RWPE2 (cell line): ENCODE measurements at places on chromosomes 16 and 17.

DNA sequence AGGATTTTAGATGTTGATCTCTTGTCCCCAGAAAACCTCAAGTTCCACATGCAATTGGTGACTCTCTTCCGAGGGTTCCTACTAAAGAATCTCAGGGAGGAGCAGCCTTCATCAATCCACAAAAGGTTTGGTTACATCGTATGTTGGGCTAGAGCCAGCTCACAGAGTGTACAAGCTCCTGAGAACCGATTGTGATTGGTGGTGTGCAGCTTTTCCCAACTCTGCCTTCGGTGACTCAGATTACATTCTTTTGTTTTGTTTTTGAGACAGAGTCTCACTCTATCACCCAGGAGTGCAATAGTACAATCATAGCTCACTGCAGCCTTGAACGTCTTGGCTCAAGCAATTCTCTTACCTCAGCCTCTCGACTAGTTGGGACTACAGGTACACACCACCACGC is 172.4 kb downstream of the PMP22 start:
- DNase-seq: no peak

DNA sequence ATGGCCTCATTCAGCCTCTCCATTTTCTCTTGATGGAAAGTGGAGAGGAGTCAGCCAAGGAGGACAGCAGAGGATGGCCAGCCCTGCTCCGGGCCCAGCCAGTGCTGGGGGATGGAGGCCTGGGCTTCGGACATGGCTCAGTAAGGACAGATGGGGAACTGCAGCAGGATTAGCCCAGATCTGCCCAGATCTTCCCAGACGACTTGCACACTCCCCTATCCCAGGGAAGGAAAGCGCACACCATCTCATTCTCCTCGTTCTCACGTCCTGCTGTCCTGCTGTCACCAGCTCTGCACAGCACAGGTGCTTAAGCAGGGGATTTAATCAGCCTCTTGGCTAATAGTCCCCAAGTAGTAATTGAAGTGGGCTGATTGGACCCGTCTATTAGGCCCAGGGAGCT is 100.2 kb upstream of the SDK2 start:
- DNase-seq: no peak

GRCh38 chr17:65228734-65229620 is 91.8 kb downstream of the RGS9 start:
- DNase-seq: no peak

- no peak for DNase-seq
Measured at GRCh38 chr17:9768381-9768934, 22.9 kb downstream of the DHRS7C start.

- DNase-seq: no peak
Measured at GRCh38 chr17:46121841-46122485, 71.3 kb downstream of the KANSL1 start.

DNA sequence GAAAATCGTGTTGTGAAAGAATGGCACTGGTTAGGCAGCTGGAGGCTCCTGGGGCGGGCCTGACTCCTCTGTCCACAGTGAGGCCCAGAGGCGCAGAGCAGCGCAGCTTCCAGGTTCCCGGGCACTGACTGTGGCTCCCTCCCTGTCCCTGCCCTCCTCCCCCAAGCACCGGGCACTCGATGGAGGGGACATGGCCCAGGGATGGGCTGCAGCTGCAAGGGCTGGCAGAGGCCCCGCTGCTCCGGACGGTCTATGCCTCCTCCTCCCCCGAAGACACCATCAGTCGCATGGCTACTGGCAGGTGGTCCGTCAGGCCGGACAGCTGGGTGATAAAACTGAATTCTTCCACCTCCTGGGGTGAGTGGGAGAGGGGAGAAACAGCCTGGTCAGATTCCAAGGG is 50.1 kb downstream of the PRMT7 start:
- no peak for DNase-seq

DNA sequence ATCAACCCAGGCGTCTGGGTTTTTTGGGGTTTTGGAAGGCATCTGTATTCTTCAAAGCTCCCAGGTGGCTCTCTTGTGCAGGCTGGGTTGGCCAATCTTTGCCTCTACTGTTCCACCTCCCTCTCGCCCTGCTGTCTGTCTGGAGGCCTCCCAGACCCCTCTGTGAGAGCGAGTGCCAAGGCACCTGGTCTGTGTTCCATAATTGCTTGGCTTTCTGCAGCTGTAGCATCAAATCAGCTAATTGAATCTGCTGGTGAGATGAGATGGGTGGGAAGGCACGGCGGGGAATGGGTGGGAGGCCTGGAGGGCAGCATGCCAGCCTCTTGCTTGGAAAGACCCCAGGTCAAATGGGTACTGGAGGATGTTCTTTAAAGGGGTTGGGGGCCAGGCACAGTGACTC is 52.5 kb upstream of the CLEC19A start:
- no peak for DNase-seq

DNA sequence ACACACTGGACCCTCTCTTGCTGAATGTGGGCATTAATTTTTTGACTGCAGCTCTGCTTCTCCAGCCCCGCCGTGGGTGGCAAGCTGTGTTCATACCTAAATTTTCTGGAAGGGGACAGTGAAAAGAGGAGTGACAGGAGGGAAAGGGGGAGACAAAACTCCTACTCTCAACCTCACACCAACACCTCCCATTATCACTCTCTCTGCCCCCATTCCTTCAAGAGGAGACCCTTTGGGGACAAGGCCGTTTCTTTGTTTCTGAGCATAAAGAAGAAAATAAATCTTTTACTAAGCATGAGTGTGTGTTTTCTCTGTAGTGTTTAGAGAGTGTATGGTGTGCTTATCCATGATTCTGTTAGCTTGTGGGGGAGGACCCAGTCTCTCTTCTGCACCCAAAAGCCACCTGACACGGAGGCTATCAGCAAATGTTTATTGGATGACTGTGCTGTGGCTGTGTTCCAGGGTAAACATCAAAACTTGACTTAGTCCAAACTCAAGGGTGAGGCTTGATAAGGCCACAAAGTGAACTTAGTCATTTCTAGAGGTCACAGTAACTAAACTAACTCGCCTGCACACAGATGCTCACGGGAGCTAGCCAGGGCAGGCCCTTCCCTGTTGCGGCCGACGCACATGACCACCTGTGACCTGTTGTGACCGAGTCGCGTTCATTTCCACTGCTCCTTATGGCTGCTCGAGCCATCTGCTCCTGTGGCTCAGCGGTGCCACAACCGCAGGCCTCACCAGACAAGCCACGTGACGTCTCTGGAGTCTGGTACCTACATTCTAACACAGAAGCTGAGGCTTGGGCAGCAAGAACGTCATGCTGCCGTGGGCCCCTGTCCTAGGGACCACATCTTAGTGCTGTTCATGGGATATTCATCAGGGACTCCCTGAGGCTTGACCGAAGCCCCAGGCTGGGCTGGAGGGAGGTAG is 9.8 kb upstream of the MED11 start:
- no peak for DNase-seq
